ENCODE measurements at places on chromosomes 5 and 9.
A peak's percentile ranks its signal among the peaks of the same experiment; 100 is the strongest.

GRCh38 chr5:79697222-79698170, 7.9 kb downstream of the CMYA5 start:
- no peak for DNase-seq

DNA sequence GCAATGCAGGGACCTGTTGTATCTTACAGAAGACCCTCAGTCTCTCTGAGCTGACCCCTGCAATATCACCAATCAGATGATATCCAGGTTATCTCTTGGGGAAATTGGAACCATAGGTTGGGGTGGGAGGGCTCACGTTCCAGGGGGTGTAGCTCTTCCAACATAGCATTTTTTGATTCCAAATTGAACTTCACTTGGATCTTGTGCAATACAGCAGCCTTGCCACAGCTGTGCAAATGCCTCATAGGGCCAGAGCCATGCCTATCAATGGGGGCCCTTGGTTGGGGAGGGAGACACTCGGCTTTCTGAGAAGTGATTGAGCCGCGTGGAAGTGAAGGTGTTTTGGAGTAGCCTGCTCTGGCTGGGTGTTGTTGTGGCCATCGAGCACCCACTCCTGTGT, 117.2 kb upstream of the PITX1 start:
- no peak for DNase-seq

DNA sequence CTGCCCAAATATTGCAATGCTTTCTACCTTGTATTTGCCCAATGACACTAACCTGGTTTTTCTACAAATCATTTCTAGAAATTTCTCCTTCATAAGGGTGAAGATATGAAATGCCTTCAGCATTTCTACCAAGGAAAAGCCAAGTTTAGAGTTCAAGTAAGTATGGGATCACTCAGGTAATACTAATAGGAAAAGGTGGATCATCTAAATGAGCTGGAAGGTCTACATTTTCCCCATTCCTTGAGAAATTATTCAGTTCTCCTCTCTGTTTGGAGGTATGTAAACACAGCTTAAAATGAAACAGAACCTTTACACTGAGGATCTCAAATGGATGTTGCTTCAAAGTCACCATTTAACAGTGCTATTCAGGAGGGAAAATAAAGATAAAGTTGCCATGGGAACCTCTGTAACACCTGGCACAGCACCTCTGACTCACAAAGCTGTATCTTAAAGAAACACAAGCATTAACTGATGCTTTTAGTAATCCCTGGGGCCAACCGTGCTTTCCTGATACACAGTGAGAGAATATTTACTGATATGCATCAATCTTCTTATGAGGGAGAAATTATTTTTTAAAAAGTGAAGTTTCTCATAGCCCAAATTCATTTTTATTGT, 161.3 kb downstream of the DRD1 start:
- no peak for DNase-seq

GRCh38 chr9:136972743-136973142, 4.6 kb upstream of the PTGDS start:
- DNase-seq = no peak

DNA sequence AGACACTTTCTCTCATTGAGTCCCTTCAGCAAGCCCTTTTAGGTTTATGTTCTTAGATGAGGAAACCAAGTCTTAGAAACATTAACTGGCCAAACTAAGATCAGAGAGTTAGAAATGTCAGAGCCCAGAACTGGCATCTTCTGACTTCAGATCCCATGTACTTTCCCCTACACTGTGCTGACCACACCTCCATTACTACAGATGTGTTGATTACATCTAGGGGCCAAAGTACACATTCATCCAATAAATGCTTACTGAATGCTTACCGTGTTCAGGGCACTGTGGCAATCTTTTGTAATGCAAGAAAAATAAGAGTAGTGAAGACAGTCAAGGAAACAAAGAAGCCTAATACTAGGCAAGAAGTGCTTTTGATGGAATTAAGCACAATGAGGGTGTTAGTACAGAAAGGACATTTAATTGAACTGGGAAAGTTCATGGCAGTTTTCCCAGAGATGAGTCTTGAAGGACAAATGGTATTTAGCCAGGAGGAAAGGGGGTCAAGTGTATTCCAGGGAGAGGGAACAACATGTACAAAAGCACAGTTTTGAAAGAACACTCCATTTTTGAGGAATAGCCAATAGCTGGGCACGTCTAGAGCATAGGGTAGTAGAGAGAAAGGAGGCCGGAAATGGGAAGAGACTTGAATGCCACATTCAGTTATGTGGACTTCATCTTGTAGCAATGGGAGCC, 89.7 kb upstream of the CDKN2B start:
- DNase-seq = no peak

GRCh38 chr9:128733256-128733655, 9.3 kb upstream of the ZDHHC12 start:
- peak; percentile 96 for DNase-seq

DNA sequence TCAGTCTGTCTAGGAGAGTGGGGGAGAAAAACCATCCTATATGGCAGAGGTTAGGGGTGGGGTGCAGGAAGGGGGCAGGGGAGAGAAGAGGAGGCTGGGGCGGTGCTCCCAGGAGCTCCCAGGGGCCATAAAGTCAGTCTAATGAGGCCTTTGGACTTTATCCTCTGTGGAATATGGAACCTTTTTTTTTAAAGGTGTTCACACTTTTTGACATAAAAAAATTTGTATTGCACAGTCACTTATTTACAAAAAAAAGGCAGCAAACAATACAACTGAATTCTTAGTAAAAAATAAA, 51.9 kb upstream of the SYNPO start:
- no peak for DNase-seq

DNA sequence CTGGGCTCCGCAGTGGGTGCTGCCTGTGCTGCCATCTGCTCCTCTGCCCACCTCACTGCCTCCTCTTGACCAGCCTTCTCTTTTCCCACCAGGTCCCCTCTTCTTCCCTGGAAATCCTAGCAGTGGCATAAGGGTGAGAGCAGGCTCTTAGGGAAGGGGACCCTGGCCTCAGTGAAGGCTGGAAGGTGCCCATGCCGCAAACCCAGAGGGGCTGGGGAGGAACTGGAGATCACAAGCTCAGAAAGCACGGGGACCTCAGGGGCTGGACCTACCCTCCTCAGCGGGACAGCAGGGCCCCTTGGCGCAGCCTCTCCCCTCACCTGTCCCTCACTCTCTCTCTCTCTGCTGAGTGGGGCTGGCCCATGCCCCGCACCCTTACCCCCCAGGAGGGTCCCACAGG, 144.4 kb upstream of the IRX2 start:
- no peak for DNase-seq

- no peak for DNase-seq
Measured at GRCh38 chr5:171720086-171720485, 65.5 kb upstream of the SMIM23 start.

- no peak for DNase-seq
Measured at GRCh38 chr9:4413856-4414255, 76.4 kb upstream of the SLC1A1 start.

DNA sequence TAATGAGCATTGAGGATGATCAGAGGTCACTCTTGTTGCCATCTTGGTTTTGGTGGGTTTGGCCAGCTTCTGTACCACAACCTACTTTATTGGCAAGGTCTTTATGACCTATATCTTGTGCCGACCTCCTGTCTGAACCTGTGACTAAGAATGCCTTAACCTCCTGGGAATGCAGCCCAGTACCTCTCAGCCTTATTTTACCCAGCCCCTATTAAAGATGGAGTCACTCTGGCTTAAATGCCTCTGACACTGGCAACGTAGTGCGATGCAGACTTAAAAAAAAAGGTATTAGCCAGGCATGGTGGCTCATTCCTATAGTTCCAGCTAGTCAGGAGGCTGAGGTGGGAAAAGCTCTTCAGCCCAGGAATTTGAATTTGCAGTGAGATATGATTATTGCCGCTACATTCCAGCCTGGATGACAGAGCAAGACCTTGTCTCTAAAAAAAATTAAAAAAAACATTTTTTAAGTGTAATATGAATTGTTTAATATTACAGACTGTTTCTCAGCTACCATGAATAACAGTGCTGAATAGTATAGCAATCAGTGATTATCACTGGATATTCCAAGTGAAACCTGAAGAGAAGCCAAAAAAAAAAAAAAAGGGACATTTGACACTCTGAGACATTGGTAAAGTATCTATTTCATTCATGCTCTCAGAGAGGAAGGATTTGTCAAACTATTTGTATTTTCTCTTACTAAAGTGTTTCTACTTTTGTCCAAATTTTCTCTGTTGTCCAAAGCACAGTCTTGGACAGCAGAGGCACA, 18.3 kb upstream of the STOM start:
- DNase-seq = no peak

GRCh38 chr9:136975644-136976043, 1.7 kb upstream of the PTGDS start:
- DNase-seq = peak; percentile 93

- no peak for DNase-seq
Measured at GRCh38 chr9:8205576-8205975, 406.0 kb upstream of the DMAC1 start.

Data from H7 (cell line).